ENCODE measurements at places on chromosomes 5 and 9.
A peak's percentile ranks its signal among the peaks of the same experiment; 100 is the strongest.

DNA sequence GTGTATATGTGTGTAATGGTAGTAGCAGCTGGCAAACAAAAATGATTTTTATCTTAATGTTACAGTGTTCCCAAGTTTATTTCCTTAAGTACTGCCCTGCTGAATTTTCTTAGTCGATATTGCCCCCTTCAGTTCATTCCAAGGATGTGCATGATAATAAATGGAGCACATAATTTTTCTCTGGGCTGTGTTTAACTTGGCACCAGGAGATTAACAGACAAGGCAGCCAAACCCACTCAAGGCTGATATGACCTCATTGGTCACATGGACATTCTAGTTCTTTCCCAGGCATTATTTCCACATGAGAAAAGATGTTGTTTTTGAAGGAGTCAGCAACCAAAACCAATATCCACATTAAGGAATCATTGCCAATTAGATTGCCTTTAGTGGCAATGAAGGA, 61.8 kb downstream of the COX7C start:
- peak; percentile 64 for DNase-seq

GRCh38 chr9:17651725-17652124, 72.9 kb downstream of the SH3GL2 start:
- no peak for DNase-seq

DNA sequence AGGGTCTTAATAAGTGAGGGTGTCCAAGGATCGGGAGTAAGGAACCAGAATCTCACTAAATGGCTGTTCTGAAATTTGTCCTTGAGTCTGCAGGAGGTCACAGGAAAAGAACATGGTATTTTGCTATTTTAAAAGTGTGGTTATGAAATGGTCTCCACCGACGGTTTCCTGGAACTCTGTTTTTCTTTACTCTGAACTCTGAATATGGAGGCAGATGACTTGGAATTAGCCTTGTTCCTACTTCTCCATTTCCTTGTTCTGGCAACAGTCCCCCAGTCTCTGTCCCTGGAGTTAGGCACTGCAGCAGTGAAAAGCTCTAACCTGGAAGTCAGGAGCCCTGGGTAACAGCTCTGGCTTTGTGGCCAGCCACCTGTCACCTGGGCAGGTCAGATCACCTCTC, 46.6 kb upstream of the C5orf58 start:
- DNase-seq = no peak

GRCh38 chr5:98631311-98632054, 142.0 kb upstream of the RGMB start:
- no peak for DNase-seq

DNA sequence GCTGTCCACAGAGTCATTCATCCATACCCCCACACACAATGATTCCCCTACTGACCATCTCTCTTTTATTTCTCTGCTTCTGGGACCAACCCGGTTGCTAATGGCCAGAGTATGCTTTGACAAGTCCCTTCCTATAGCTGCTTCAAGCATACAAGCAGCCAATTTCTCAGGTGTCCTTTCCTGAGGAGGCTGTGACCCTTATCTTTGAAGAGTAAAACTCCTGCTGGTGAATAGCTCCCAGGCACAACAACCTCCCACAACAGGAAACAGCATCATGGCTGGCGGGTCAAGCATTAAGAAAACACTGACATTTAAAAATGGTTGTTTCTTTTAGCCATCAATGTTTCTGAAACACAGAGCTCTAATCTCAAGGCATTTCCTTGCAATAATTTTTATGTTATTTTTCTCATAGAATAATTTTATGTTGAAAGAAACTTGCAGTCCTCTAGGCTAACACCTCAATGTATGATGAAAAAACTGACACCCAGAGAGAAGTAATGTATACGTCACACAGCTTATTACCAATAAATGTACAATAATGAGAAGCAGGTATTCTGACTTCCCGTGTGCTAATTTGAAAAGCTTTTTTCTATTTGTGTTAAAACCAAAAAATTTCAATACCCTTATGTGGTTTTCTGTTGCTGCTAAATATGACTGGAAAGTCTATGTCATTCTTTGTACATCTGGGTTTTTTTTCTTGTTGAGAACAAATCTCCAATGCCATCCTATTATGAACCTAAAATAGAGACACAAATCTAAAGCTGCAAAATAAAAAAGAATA, 7.5 kb upstream of the PAM start:
- DNase-seq = no peak

- no peak for DNase-seq
Measured at GRCh38 chr5:130652176-130652575, 512.9 kb downstream of the HINT1 start.

- no peak for DNase-seq
Measured at GRCh38 chr9:2093920-2094597, 78.9 kb downstream of the SMARCA2 start.

- no peak for DNase-seq
Measured at GRCh38 chr9:97307500-97308163, at the start of gene CCDC180. CCDC180 (plus strand) TSS chr9:97307659; CDS start chr9:97308064, 405 bp downstream.

DNA sequence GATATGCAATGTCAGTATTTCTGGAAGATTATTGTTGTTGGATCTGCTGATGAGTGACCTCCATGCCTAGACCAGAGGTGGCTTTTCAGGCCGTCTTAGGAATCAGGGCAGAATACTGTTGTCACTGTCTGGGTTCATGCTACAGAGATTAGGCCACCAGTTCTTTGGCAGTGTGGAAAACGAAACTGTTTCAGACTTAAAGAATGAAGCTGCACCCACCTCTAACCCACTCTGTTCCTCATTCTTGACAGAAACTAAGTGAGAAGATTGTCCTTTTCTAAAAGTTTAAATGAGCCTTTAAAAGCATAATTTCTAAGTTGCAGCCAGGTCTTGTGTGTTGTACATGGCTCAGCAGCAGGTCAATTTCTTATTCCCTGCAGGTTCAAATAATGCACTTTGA, 444.3 kb downstream of the ENC1 start:
- DNase-seq = no peak
